ENCODE measurements at places on chromosomes 12 and 14. TPM values are rescaled to one million over a fixed set of nuclear protein-coding genes. Genes with fewer than 3 reads are reported as not detected.

- no peak for DNase-seq
Observed at GRCh38 chr14:37622231-37622923, 26.9 kb downstream of the TTC6 start.

GRCh38 chr12:71303199-71303598 lies 136.4 kb upstream of the LGR5 start:
- no peak for DNase-seq

- no peak for DNase-seq
Observed at GRCh38 chr12:83389237-83389996, 702.7 kb downstream of the TMTC2 start.

GRCh38 chr14:65290830-65291229 lies 121.7 kb upstream of the FUT8 start:
- no peak for DNase-seq

ARHGEF40 gene
- polyA plus RNA-seq = 69.5 TPM

- no peak for DNase-seq
Observed at GRCh38 chr14:40115583-40115982, 683.4 kb upstream of the FBXO33 start.

RAPGEF3 gene
- polyA plus RNA-seq = 20.3 TPM

DNA sequence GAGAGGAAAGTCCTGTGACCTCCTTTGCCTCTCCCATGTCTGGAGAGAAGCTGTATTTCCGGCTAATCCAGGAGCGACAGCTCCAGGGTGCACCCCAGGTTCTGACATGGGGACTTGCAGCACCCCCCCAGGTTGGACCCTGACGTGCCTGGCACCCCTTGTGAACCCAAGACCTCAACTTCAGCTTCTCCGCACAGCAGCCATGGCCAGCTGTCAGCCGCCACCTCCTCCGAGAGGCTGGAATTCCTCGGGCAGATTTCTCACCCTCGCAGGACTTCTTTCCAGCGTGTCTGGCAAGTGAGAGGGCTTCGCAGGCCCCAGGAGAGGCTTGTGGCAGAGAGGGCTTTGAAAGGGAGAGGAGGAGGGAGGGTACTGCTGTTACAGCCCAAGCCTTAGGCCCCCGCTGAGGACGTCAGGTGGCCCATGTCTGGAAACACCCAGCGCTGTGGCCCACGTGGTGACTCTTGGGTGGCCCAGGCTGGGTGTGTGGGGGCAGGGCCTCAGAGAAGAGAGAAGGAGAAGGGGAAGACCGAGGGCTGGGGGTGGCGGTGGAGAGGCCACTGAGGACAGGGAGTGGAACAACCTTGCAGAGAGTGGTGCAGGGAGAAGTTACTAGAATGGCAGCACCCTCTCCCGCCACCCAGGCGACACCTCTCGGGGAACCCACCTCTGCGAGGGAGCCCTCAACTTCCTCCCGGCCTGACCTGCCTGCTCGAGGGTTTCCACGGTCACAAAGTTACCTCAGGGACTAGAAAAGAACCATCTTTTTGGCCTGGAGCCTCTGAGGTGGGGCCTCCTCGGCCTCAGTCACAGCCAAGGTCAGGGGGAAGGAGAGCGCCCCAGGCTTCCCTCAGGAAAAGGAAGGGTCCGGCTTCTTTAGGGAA lies 11.7 kb upstream of the RPS6KL1 start:
- DNase-seq = peak; percentile 89

PTHLH gene
- polyA plus RNA-seq = 2.2 TPM

DNA sequence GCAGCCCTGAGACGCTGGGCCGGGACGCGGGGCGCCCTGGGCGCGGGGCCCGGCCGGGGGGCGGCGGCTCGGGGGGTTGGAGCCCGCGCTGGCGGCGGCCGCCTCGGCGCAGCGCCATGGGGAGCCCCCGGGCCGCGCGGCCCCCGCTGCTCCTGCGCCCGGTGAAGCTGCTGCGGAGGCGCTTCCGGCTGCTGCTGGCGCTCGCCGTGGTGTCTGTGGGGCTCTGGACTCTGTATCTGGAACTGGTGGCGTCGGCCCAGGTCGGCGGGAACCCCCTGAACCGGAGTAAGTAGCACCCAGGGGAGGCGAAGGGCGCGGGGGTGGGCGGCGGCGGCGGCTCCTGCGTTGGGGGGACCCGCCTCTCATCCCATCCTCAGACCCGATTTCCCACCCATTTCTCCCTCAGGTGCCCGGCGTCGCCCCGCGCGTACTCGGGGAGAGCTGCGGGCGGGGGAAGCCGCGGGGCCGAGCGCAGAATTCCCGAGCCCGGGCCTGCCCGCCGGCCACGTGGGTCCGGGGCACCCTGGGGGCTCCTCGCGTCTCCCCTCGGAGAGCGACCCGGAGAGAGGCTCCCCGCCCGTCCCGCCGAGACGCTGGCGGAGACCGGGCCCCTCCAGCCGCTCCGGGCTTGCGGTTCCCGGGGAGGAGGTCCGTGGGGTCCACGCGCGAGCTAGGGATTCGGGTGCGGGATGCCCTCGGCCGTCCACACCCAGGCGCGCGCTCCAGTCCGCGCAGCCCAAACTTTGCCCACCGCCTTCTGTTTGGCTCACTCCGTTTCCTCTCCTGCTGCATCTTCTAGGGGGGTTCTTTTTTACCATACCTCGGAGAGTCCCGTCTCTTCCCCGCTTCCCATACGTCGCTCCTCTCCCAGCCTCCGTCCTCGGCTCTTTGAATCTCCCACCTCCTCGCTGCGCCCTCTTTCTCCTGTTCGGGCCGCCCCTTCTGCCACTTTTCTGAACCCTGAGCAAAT lies 807 bp downstream of the B4GALNT3 start:
- DNase-seq = no peak

- DNase-seq = no peak
Observed at GRCh38 chr12:113758165-113758924, 207.8 kb downstream of the RBM19 start.

- no peak for DNase-seq
Observed at GRCh38 chr12:131911851-131912477, 17.1 kb upstream of the PUS1 start.

GRCh38 chr12:123808167-123808566 lies 46.1 kb downstream of the DNAH10 start:
- DNase-seq = no peak

DNA sequence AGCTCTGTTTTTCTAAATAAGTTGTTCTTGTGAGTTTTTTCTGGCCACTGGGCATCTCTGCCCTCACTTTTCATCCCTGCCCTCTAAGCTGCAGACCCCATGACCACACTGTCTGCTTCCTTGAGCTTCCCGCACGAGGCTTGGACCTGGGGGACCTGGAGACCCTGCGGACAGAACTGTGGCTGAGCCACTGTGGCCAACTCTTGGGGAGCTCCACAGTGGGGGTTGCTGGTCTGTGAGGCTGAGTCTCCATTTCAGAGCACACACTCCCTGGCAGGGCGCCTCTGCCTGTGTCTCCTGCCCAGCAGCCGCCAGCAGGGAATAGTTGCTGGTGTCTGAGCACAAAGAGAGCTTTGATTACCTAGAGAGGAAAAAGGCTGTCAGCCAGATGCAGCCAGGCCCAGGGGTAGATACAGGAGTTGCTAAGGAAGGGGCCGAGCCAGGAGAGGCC lies 13.1 kb upstream of the RIN3 start:
- no peak for DNase-seq

GRCh38 chr14:23578560-23579310 lies at the start of gene JPH4:
Gene JPH4 (minus strand): TSS chr14:23578790. CDS start chr14:23577453, 1,337 bp downstream.
- DNase-seq = no peak

KRT86 gene
- 0.24 TPM for polyA plus RNA-seq

- no peak for DNase-seq
Observed at GRCh38 chr12:85385406-85385805, 105.4 kb downstream of the ALX1 start.

GRCh38 chr12:96822641-96823040 lies 84.4 kb upstream of the NEDD1 start:
- no peak for DNase-seq

DNA sequence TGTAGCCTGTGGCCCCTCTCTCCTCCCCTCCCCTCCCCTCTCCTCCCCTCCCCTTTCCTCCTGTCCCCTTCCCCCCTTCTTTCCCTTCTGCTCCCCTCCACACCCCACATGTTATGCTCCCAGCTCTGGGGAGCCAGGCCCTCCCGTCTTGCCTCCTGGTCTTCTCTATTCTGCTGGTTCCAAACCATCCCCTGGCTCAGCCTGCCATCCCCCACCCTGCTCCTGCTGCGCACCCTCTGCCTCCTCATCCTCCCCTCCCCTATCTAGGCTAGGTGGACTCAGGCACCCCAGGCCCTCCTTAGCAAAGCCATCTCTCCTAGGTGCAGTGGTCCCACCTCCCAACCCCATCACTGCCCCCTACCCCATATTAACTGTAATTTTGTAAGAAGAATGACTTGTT lies 99.5 kb downstream of the CALM1 start:
- DNase-seq = no peak

DNA sequence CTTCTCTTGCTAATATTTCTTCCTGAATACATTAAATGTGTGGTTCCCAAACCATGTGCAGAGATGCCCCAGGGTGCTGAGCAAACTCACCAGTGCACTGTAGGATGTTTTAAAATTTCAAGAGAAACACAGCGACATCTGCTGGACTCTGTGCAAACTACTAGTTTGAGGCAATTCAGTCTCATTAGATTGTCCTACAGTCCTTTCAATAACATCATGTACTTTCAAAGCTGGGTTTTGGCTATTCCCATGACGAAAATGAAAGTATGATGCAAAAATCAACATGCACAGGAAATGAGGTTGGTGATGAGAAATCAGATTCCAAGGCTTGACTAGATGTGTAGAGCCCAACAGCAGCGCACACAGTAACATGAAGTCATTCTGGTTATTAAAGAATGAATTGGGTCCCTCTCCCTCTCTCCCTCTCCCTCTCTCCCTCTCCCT lies 66.3 kb downstream of the CLIP1 start:
- DNase-seq = peak; percentile 36

LRIG3 gene
- 43.4 TPM for polyA plus RNA-seq

DNA sequence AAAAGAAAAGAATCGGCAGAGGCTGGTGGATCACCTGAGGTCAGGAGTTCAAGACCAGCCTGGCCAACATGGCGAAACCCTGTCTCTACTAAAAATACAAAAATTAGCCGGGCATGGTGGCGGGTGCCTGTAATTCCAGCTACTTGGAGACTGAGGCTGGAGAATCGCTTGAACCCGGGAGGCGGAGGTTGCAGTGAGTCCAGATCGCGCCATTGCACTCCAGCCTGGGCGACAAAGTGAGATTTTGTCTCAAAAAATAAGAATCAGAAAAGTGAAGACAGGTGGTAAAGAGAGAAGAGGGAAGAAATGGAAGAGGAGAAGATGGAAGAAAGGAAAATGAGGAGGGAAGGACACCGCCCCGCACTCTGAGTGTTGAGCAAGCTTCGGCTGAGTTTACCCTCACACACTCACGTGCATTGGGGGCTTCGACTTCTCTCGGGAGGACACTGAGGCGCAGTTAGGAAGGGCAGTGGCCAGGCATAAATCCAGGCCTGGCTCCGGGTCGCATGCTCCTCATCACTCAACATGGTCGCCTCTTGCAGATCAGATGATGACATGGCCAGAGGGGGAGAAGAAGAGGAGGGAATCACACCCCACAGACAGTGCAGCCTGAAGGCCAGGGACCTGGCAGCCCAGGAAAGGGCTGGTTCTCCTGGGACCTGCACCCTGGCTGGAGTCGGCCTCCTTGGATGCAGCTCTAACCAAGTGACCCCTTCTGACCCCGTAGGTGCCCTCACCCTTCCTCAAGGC lies 61.1 kb downstream of the PRMT8 start:
- no peak for DNase-seq

SLC7A8 gene
- 117 TPM for polyA plus RNA-seq

GUCY2C gene
- 0.55 TPM for polyA plus RNA-seq

GRCh38 chr12:62401631-62402030 lies 65.0 kb upstream of the MON2 start:
- DNase-seq = no peak

LHX5 gene
- polyA plus RNA-seq = not detected

DNA sequence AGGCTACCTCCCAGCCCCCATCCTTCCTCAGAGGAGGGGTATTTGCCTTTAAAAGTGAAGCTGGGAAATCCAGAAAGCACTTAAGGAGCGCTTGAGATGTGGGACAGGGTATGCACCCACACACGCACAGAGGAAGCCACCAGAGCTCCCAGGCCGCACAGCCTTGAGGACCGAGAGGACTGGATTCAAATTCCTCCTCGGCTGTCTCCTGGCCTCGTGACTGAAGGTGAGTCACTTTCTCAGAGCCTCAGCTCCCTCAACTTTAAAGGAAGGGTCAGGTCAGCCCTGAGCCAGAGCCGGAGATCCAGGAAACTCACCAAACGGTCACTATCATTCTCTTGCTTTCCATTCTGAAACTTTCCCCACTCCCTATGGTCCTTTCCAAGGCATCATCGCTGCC lies 37.6 kb downstream of the BCL11B start:
- DNase-seq = no peak

GARIN6 gene
- polyA plus RNA-seq = not detected

DNA sequence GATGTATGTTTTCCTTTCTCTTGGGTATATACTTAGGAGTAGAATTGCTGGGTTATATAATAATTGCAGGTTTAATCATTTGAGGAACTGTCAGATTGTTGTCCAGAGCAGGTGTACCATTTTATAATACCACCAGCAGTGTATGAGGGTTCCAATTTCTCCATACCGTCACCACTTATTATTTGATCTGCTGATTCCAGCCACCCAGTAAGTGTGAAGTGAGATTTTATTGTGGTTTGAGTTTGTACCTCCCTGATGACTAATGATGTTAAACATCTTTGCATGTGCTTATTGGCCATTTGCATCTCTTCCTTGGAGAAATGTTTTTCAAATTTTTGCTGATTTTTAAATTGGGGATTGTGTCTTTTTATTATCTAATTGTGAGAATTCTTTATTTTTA lies 15.1 kb downstream of the NCKAP5L start:
- DNase-seq = no peak

RNASE3 gene
- 0.44 TPM for polyA plus RNA-seq

DNA sequence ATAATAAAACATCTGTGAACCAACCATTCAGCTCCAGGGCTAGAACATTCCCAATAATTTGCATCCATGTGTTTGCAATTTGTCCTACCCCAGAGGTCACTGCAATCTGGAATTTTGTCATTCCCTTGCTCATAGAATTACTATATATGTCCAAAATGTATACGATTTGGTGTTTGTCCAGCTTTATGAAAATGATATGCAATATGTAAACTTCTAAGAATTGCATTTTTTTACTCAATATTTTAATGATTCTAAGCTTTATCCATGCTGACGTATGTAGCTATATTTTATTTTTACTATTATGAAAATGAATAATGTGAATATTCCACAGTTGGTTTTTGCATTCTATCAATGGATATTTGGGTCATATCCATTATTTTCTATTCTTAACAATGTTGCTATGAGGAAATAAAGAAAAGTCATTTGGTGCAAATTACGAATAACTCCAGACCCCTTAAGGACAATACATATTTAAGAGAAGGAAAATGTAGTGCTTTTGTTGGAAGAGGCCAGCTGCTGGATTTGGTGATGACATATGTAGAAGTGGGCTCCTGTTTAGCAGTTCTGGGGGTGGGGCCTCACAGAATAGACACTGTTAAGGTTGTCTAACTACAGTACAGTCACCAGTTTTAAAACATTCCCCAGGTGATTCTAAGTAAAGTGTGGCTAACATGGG lies 139.4 kb downstream of the SLC38A4 start:
- no peak for DNase-seq

DNA sequence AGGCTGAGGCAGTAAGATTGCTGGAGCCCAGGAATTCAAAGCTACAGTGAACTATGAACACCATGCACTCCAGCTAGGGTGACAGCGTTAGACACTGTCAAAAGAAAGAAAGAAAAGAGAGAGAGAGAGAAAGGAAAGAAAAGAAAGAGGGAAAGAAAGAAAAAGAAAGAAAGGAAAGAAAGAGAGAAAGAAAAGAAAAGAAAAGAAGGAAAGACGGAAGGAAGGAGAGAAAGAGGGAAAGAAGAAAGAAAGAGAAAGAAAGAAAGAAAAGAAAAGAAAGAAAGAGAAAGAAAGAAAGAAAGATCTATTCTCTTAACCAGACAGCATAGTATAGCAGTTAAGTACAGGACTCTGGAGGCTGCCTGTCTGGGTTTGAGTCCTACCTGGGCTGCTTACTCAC lies 21.9 kb upstream of the DENND5B start:
- no peak for DNase-seq

Data from right lung (tissue), 10 donors.